ENCODE measurements at places on chromosomes 3 and 15.

DNA sequence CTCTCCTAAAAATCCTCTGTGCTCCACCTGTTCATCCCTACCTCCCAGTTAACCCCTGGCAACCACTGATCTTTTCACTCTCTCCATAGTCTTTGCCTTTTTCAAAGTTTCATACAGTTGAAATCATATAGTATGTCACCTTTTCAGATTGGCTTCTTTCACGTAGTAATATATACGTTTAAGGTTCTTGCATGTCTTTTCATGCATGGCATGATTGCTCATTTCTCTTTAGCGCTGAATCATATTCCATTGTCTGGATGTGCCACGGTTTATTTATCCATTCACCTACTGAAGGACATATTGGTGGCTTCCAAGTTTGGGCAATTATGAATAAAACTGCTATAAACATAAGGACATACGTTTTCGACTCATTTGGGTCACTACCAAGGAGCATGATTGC lies 28.7 kb downstream of the GLCE start:
- no peak for DNase-seq

GRCh38 chr3:20575146-20575545 lies 389.1 kb upstream of the SGO1 start:
- no peak for DNase-seq

GRCh38 chr3:195808741-195809290 lies 2.9 kb downstream of the MUC4 start:
- DNase-seq = no peak

- no peak for DNase-seq
These were observed 36.8 kb downstream of the MUC4 start for GRCh38 chr3:195774917-195775316.

- DNase-seq = no peak
These were observed 732 bp downstream of the FAM43A start for GRCh38 chr3:194686414-194686815.

- DNase-seq = no peak
These were observed 21.0 kb upstream of the DPH6 start for GRCh38 chr15:35566991-35567390.

GRCh38 chr3:172185907-172186306 lies 146.5 kb downstream of the FNDC3B start:
- no peak for DNase-seq

DNA sequence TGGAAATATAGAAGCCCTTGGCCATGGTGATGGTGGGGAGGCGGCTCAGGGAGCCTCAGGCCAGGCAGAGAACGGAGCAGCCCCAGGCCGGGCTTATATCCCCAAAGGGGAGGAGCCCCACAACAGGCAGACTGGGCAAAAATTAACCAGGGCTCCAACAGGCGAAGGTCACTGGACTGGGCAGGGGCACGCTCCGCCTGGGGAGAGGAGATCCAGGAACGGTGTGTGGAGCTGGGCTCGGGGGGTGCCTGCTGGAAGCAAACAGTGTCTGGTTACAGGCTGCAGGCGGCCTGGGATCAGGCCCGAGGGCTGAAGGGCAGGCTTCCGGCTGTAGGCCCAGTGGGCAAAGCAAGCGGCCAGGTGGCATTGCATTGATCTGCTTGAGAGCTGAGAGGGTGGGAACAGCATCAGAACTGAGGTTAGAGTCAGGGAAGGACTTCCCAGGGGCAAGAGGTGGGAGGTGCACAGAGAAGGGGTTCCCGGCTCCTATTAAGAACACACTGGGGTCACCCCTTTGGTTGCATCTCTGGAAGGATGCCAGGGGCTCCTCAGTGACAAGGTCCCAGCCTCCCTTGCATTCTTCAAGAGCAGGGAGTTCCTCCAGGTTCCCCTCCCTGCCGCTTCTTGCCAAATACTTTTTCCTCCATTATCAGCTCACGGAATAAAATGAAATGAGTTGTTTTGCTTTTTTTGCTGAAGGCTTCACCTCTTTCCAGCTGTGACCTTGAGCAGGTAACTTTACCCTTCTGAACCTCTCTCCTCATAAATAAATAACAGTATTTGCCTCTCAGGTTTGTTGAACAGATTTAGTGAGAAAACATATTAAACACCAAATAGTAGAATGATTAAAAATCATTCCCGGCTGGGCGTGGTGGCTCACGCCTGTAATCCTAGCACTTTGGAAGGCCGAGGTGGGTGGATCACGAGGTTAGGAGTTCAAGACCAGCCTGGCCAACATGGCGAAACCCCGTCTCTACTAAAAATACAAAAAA lies 7.8 kb downstream of the ANPEP start:
- DNase-seq = no peak

DNA sequence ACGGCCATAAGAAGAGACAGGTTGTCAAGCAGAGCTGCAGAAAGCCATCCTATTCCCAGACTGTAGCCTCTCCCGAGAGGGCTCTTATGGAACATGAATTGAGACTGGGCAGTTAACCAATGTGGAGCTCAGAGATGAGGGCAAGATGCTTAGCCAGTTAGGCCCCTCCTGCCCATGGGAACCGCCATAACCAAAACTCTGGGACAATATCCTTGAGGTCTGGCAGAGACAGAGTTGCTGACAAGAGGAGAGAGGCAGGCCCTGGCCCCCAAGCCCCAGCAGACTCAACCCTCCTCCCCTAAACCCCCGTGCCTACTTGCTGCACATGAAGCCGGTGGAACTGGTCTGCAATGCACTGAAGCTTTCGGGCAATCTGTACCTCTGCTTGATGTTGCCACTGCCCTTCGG lies 4.8 kb downstream of the BMF start:
- DNase-seq = no peak

- DNase-seq = no peak
These were observed 31.0 kb downstream of the ANP32A start for GRCh38 chr15:68789534-68790241.

DNA sequence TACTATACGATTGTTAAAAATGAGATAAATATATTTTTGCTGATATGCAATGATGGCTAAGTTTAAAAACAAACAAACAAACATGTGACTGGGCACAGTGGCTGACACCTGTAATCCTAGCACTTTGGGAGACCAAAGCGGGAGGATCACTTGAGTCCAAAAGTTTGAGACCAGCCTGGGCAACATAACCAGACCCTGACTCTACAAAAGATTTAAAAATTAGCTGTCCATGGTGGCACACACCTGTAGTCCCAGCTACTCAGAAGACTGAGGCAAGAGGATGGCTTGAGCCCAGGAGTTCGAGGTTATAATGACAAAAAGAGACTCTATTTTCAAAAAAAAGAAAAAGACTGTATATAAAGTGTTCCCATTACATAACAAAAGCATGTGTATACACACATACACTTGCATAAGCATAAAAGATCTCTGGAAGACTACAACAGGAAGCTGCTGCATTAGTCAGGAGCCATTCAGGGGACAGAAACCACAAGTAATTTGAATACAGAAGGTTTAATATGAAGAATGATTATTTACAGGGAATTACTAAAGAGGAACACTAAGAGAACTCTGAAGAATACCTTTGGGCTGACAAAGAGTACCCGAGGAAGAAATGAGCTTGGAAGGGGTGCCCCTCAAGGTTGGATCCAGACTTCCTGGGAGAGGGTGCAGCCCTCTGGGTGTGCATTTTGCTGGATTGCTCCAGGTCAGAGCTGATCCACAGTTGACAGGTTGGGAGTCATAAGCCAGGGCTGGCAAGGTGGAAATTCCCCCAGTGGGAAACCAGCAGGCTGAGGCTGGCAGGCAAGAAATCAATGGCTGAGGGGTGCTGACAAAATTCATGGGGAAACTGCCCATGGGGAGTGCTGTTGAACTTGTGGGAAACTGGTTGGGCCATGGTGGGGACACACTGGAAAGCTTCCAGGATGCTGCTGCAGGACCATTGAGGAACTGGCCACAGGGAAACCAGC lies 9.3 kb upstream of the TM4SF18 start:
- DNase-seq = peak; percentile 20

GRCh38 chr15:78641102-78641748 lies at the start of gene CHRNB4:
Gene CHRNB4 (minus strand): TSS chr15:78641210. CDS start chr15:78641133, 77 bp downstream.
- DNase-seq = no peak

- DNase-seq = no peak
These were observed 29.0 kb downstream of the GOLM2 start for GRCh38 chr15:44317423-44318058.

- DNase-seq = no peak
These were observed 98.0 kb upstream of the RORA start for GRCh38 chr15:61327019-61327631.

DNA sequence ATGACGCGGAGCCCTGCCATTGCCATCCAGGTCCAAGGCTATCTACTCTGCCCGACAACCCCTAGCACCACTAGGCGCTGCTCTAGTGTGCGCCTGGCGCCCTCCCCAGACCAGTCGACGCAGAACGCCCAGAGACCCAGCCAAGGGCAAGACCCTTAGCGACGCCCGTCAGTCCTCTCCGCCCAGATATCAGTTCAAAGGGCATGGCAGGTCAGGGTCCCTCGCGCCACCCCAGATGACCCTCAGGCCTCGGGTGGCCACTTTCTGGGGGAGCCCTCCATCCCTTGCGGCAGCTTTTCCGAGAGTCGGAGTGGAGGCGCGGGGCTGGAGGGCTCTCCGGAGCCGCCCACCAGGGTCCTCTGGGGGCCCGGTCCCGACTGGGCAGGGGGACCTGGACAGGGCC lies 371 bp upstream of the CLSTN2 start:
- DNase-seq = no peak

DNA sequence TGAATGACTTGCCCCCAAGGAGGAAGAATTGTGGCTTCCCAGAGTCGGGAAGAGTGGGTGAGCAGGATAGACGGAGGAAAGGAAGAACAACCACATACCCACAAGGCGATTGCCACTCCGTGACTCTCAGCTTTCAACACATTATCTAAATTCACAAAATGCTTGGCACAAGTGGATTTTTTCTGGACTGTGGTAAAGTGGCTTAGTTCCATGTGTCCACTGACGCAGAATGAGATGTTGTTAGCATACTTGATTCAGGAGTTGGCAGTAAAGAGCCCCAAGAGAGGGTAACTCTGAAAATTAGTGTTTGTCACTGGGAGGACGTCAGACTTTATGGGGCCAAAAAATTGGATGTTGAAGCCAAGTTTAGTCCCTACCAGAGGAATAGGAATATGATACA lies 198.8 kb upstream of the CTNNB1 start:
- DNase-seq = no peak

DNA sequence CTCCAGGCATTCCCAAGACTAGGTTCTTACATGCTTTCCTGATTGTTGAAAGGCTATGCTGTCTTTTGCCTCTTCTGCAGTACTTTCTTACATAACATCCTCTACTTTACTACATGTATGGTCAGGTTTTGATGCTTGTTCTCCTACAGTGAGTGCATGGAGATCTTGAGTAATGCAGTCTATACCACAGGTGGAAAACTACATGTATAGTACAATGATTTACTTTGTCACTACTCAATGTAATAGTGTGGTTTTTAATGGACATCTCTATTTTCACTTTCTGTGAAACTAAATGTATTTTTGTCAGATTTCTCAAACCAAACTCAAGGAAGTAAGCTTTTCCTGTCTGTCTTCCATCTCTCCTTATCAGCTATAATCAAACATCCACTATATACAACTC lies 657.0 kb downstream of the TUSC7 start:
- no peak for DNase-seq

DNA sequence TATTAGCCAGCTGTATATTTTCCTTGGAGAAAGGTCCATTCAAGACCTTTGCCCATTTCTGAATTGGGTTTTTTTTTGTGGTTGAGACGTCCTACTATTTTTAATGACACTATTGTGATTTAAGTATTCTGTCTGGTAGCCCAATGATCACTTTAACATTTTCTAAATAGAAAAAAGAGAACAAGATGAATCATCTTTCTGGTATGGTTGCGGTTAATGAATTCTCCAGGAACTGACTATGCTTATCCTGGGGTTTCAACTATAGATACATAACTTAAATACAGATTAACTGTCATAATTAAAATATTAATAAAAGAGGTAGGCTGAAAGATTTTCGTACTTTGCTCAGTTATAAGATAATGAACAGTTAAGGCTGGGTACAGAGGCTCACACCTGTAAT lies 51.9 kb downstream of the PBRM1 start:
- no peak for DNase-seq

DNA sequence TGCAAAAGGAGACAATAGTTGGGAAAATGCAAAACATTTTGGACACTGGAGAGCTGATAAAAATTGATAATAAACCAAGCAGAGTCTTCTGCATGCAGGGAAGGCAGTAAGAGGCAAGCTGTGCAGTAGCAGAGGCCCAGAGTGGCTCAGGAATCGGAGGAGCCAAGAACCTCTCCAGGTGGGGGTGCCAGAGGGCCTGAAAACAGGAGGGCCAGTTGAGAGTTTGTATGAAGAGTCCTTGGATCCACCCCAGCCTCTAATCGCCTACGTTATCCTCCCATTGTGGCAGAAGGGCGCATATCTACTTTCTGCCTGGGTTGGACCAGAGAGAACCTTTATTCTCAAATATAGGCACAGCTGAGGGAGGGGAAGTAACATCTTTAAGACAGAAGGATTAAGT lies 48.9 kb upstream of the RBP1 start:
- no peak for DNase-seq

DNA sequence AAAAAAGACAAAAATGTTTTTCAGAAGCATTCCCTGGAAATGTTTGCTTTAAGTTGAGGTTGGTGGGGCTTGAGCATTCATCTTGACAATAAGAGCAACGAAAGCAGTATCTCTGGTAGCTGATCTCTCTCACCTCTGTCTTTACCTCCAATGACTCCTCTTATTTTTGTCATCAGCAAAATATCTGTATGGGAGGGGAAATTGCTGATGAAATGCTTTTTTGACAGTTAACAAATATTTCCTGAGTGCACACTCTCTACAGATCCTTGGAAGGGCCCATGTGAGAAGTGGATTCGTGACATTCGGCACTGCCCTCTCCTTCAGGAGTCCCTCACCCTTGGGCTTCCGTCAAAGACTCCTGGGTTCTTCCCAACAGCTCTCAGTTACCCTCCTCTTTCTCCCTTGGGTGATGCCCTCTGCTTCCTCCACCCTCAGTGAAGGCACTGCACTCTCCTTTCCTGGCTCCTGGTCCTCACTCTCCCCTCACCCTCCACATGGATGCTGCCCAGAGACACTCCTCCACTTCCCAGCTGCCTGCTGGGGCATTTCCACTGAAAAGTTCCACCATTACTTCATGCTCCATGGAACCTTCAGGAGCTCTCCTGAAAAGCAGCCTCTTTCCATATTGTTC lies 2.9 kb upstream of the CGNL1 start:
- no peak for DNase-seq

DNA sequence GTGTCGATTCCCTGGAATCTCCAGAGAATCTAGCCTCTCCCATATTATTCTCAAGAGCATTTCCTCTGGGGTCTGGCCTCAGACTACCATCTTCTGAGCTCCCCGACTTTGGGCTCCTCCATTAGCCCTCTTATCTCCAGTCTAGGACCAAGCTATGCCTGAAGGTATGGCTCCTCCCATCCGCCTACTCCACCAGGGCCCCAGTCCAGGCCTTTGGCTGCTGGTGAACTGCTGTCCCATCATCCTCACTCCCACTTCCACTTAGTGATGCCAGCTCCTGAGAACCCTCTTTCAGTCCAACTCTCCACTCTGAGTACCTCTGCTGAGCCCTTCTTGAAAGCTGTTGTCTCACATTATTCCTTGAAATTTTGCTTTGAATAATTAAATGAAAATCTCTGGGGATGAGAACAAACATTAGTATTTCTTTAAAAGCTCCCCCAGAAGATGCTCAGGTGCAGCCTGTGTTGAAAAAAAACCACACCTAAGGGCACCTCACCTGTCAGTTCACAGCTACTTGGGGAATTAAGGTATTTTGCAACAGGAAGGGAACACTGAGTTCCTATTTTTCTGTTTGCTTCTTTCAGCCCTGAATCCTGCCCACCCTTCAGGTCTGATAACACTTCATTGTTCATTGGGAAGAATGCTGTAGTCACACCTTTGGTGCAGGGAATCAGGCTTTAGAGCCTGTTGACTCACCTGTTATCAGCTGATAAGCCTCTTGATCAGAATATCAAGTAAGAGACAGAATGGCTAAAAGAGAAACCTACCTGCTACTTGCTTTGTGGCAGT lies 9.5 kb downstream of the CLDN18 start:
- DNase-seq = no peak

Measured in bone marrow (tissue), 2 donors.